ENCODE measurements at places on chromosomes 2 and 18.

DNA sequence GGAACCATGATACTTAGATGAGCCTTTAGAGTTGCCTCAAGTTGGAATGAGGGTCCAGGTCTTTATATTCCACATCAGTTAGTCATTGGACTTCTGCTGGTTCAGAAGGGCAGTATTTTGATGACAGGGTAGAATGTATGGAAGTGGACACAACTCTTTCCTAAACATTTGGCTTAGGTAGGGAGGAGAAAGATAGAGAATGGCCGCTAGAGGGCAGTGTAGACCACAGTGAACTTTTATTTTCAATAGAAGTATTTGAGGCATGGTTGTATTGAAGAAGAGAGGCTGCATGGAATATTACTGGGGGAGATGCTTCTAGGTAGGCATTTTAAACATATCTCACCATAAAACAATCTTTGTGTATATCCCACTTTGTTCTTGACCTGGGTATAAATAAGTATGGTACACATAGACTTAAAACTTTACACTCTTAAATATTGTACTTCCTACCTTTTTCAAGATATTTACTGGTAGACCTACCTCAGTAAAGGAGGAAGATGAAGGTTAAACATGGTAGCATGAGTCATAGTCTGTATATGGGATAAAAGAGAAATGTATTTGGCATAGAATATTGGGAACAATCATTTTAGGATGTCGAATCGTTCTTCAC lies 497.6 kb upstream of the FAM98A start:
- peak; percentile 18 for DNase-seq

DNA sequence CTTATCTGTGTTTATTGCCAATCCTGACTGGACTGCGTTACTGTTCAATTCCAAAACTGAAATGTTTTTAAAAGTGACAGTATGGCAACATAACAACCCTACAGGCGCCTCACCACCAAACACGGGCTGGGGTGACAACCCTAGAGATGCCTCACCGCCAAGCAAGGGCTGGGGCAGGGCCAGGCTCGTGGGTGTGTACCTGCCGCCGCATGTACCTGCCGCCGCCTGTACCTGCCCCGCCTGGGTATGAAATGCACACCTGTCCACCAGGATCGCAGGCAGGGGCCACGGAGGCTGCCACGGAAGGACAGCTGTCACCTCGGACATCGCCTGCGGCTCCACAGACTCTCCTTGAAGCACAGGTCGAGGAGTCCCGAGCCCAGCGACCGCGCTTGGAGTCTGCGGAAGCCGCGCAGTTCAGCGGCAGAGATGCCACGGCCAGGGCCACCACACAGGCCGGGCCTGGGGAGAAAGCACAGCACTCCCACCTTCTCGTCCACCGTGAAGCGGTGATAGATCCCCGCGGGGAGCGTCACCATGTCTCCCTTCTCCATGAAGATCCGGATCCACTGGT lies 18.9 kb downstream of the ADI1 start:
- no peak for DNase-seq

GRCh38 chr2:70010576-70011111 lies 49.2 kb upstream of the ASPRV1 start:
- DNase-seq: no peak

GRCh38 chr18:23553887-23554286 lies 32.4 kb downstream of the NPC1 start:
- no peak for DNase-seq

GRCh38 chr2:138030459-138030858 lies 66.2 kb downstream of the HNMT start:
- no peak for DNase-seq

Data from effector CD4-positive, alpha-beta T cell (primary cell).